ENCODE measurements at places on chromosomes 7 and 10. TPM values are rescaled to one million over a fixed set of nuclear protein-coding genes. Genes with fewer than 3 reads are reported as not detected.

- DNase-seq = no peak
Observed at GRCh38 chr7:121202834-121203233, 126.0 kb upstream of the WNT16 start.

- DNase-seq = no peak
Observed at GRCh38 chr10:51527522-51528219, 171.7 kb downstream of the CSTF2T start.

MET gene
- 15.9 TPM for total RNA-seq

NKX1-2 gene
- not detected for total RNA-seq

ATP6V0A4 gene
- not detected for total RNA-seq
